ENCODE measurements at places on chromosomes 2 and 18. TPM values are rescaled to one million over a fixed set of nuclear protein-coding genes. Genes with fewer than 3 reads are reported as not detected.

The MOGAT1 gene
- total RNA-seq: not detected

The REG3G gene
- not detected for total RNA-seq

The ITGA6 gene
- 33.5 TPM for total RNA-seq

The HRH4 gene
- not detected for total RNA-seq

The CDH19 gene
- not detected for total RNA-seq

The CFAP221 gene
- total RNA-seq: 11.3 TPM

The DSG4 gene
- total RNA-seq: not detected

The DQX1 gene
- not detected for total RNA-seq

The ANKRD23 gene
- total RNA-seq: 10.6 TPM

The LCT gene
- not detected for total RNA-seq

The PLEK gene
- 0.94 TPM for total RNA-seq

The ARHGAP28 gene
- 17.5 TPM for total RNA-seq

The RRM2 gene
- 11.3 TPM for total RNA-seq

The POTEJ gene
- total RNA-seq: not detected

The PAPOLG gene
- total RNA-seq: 58.8 TPM

The SLC9A4 gene
- 0.63 TPM for total RNA-seq

The IL36B gene
- not detected for total RNA-seq

The PLCL1 gene
- total RNA-seq: 31.0 TPM

The PIEZO2 gene
- total RNA-seq: 2.8 TPM

The MARCHF7 gene
- total RNA-seq: 165 TPM

The AGXT gene
- not detected for total RNA-seq

The FAHD2B gene
- total RNA-seq: 13.1 TPM

The MAPRE3 gene
- total RNA-seq: 35.7 TPM

Data from parietal lobe (tissue), 2 donors.